Activated CD4-positive, alpha-beta T cell treated with anti-CD3 and anti-CD28 coated beads, Interleukin-2, amount 50 U/mL, for 24 hours (primary cell): ENCODE measurements at places on chromosomes 5 and 9.

DNA sequence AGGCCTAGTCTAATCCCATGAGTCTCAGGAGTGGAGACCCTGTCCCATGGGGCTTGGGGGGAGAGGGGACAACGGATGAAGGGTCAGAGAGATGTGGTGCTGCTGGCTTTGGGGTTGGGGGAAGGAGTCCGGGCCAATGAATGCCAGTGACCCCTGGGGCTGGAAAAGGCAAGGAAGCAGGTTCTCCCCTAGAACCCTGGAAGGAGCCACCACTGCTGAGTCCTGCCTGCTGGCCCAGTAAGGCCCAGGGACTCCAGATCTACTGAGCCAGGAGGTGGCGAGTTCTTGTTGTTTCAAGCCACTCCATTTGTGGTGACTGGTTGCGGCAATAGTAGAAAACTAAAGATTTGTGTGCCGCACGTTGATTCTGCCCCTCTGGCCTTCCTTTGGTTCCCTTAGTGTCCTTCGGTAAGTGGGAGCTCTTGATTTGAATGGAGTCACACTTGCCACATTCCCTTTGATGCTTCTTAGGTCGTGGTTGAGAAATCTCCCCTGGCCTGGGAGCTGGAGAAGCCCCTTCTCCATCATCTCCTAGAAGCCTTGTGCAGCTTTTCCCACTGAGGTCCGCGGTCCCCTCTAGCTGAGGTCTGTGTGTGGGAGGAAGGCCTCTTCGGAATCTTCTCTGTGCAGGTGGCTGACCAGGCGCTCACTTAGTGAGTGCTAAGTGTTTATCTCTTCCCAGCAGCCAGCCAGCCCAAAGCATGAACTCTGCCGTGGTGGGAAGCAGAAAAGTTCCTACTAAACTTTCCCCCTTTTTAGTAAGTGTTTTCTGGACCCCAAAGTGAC is 9.0 kb downstream of the FCN1 start:
- no peak for DNase-seq

GRCh38 chr9:121133104-121133816 is 58.5 kb downstream of the CNTRL start:
- DNase-seq = peak; percentile 30

- no peak for DNase-seq
These were observed 455.9 kb downstream of the CDH9 start for GRCh38 chr5:26582350-26583045.

DNA sequence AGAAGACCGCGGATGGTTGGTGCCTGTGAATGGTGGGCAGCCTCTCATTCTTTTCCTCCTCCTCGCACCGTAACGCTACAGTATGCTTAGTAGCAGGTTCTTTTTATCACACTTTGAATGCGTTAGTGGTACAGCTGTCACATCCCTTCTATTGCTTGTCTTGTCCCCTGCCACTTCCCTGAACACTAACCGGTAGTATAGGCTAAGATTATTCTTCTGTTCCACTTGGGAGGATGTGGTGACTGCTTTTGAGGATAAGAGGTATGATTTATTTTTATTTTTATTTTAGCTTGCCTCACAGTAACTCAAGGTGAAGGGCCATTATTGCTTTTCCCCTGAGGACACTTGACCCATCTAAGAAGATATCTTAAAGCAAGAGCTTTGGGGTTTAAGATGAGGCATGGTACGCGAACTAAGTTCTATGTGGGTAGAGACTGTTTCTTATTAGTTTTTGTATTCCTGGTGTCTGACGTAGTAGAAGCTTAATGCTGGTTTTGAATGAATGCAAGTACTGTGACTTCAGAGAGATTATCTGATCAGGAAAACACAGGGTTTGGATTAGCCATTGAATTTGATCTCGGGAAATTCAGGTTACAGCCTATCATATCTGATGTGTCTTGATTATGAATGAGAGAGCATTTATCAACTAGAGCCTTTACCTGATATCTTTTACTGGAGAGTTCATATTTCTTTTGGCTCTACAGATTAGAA is 951 bp downstream of the UNC13B start:
- DNase-seq = no peak

- DNase-seq = no peak
These were observed 58.4 kb downstream of the DAB2IP start for GRCh38 chr9:121709798-121710197.

GRCh38 chr5:132802044-132802684 is 10.9 kb upstream of the SOWAHA start:
- no peak for DNase-seq

DNA sequence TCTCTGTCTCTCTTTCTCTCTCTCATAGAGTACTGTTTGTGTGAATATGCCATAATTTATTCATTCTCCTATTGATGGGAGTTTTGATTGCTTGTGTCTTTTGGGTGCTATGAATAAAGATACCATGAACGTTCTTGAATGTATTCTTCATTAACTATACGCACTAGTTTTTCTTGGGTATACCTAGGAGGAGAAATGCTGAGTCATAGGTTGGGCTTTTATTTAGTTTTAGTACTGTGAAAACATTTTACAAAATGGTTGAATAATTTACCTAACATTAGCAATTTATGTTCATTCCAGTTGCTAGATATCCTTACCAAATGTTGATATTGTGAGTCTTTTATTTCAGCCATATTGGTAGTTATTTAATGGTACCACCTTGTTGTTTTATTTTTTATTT is 192.5 kb downstream of the NPR3 start:
- DNase-seq = no peak

GRCh38 chr5:88145611-88146467 is 122.8 kb downstream of the TMEM161B start:
- no peak for DNase-seq

DNA sequence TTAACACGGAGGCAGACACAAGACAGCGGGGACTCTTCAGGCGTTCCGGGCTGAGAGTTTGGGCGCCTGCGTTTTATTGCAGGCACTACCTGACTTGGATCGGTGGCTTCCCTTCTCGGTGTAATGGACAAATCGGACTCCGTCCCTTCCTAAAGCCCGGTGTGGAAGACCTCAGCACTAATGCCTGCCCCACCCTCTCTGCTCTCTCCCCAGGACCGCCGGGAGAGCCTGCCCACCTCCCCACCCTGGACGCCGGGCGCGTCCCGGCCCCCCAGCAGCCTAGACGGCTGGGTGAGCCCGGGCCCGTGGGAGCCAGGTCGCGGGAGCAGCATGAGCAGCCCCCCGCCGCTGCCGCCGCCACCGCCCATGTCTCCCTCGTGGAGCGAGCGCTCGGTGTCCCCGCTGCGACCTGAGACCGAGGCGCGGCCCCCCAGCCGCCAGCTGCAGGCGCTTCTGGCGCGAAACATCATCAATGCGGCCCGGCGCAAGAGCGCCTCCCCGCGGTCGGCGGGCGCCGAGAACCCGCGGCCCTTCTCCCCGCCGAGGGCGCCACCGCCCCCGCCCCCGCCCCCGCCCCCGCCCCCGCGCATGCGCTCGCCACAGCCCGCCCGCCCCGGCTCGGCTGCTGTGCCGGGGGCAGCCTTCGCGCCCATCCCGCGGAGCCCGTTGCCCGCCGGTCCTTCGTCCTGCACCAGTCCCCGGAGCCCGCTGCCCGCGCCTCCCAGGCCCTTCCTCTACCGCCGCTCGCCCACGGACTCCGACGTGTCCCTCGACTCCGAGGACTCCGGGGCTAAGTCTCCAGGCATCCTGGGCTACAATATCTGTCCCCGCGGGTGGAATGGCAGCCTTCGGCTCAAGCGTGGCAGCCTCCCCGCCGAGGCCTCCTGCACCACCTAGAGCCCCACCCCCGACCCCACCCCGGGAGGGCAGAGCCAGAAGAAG is 4.6 kb upstream of the MYOZ3 start:
- DNase-seq = peak; percentile 37

GRCh38 chr5:9895302-9895645 is 265.1 kb upstream of the TAS2R1 start:
- DNase-seq = no peak

GRCh38 chr9:2963307-2963706 is 119.4 kb upstream of the PUM3 start:
- no peak for DNase-seq

DNA sequence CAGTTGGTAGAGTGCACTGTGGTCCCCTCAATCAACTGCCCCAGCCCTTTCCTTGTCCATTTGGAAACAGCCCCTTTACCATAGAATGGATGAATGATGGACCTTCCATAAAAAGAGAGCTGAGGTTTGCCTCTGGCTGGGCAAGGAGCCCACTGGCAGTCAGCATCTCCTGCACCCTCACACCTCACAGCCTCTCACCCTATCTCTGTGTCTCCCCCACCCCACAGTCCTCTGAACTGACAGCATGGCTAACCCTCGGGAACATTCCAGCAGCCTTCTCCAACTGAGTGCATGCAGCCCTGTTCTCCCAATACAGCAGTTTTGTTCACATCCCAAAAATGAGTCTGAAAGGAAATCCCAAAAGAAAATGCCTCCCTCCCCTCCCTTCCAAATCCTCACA is 51.7 kb downstream of the RETREG1 start:
- DNase-seq = no peak

DNA sequence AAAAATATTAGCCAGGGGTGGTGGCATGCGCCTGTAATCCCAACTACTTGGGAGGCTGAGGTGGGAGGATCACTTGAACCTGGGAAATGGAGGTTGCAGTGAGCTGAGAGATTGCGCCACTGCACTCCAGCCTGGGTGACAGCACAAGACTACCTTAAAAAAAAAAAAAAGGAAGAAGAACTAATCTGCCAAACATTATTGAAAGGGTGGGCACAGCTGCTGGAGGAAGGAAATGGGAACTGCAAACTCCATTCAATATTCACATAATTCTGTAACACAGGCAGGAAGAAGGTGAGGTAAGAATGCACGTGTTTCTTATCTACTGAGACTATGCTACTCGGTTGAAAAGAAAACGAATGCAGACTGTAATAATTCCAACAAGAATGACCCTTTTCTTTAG is 121.1 kb upstream of the GNA14 start:
- no peak for DNase-seq

DNA sequence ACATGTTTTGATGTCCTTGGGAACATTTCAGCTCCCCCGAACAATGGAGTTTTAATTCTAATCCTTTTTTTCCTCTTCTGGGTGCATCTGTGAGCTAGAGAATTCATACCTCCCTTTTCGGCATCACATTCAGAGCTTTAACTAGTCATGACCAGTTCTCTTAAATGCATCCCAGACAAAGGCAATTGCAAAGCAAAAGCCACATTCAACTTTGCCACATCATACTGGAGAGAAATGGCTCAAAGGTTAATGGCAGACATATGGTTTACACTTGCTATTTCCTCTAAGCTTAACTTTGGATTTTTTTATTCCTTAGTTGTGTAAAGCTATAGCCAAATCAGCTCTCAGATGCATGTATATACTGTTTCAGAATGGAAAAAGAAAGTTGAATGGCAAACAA is 153.3 kb downstream of the ESM1 start:
- no peak for DNase-seq

- DNase-seq = no peak
These were observed 28.9 kb downstream of the NEURL1B start for GRCh38 chr5:172670005-172670402.

GRCh38 chr5:143308731-143309130 is 94.8 kb downstream of the NR3C1 start:
- DNase-seq = no peak

DNA sequence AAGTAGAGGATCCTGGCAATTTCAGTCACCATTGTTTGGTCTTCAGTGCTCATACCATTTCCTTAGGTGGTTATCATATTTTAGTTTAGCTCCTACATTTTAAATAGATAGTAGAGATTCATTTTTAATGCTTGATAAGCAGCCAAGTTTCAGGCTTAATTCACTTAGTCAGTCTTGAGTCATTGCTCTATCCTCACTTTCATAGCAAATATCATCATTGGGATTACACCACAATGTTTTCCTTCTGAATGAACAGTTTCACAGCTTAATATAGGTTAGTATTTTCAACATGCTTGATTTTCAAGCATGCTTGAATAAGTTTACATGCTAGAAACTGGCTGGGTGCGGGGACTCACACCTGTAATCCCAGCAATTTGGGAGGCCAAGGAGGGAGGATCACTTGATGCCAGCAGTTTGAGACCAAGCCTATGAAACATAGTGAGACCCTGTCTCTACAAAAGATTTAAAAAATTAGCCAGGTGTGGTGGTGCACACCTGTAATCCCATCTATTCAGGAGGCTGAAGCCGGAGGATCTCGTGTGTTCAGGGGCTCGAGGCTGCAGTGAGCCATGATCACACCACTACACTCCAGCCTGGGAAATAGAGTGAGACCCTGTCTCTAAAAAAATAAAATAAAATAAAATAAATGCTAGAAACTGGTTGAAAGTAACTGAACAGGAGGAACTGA is 339.9 kb downstream of the ADGRV1 start:
- no peak for DNase-seq

- DNase-seq = no peak
These were observed 44.0 kb downstream of the TNPO1 start for GRCh38 chr5:72860499-72860898.

DNA sequence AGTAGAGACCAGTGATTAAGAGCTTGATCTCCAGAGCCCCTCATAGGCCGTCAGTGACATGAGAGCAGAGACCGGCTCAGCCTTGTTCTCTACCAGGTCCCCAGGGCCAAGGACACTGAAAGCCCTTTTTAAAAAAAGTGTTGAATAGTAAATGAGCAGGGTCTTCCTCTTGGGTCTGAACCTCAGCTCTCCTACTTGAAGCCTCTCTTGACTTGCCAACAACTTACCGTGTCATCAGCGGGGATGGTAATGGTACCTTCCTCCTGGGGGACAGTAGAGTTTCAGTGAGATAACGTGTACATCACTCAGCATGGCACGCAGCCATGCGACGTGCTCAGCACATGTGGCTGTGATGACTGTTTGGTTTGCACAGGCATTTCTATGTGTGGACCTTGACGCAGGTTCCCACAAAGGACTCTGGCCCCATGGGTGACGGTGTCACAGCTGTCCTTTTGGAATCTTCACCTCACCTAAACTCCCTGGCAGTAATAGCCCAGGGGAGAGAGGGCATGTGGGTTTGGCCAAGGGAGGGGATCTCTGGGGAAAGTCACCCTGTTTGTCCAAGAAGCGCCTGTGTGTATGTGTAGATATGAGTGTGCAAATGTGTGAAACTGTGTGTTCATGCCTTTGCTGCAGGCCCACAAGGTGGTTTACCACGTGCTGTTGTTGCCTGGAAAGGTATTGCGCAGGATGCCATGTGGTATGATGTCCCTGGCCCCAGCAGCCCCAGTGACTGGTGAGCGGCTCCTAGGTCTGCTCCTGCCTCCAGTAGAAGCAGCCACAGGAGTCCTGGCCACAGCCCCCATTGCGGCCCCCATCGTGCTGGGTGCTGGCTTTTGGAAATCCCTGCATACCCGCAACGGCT is 18.7 kb downstream of the ERGIC1 start:
- no peak for DNase-seq

- no peak for DNase-seq
These were observed 41.4 kb downstream of the DAB2IP start for GRCh38 chr9:121692606-121693387.

DNA sequence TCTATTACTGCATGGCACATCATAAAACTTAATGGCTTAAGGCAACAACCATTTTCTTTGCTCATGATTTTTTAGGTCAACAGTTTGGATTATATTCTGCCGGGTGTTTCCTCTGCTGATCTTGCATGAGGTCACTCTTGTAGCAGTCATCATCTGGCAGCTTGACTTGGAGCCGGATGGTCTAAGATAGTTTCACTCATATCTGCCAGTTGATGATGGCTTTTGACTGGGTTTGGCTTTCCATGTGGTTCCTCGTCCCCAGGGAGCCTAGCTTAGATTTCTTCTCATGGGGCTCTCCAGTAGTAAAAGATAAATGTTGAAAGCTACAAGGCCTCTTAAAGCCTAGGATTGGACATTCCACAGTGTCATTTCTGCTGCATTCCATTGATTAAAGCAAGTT is 27.4 kb downstream of the LNPEP start:
- DNase-seq = no peak

GRCh38 chr5:93589152-93589828 is 6.3 kb downstream of the NR2F1 start:
- no peak for DNase-seq
